ENCODE measurements at places on chromosomes 5 and 9. TPM values are rescaled to one million over a fixed set of nuclear protein-coding genes. Genes with fewer than 3 reads are reported as not detected.

The SLC6A7 gene
- not detected for total RNA-seq

The PCDHA11 gene
- 0.23 TPM for total RNA-seq

The COMMD10 gene
- total RNA-seq: 20.2 TPM

The SERF1A gene
- total RNA-seq: 1.6 TPM

The C1QTNF3 gene
- 1.7 TPM for total RNA-seq

The STPG3 gene
- not detected for total RNA-seq

The FBP1 gene
- total RNA-seq: not detected

The GZMA gene
- not detected for total RNA-seq

The LCN15 gene
- not detected for total RNA-seq

The OR1Q1 gene
- not detected for total RNA-seq

The MARCHF11 gene
- not detected for total RNA-seq

The MYMK gene
- total RNA-seq: not detected

The ORM2 gene
- not detected for total RNA-seq

The INSL4 gene
- not detected for total RNA-seq

The CHMP5 gene
- 96.8 TPM for total RNA-seq

The FOXD4L4 gene
- total RNA-seq: 0.20 TPM

The KCNIP1 gene
- not detected for total RNA-seq

The SLC31A2 gene
- 8.6 TPM for total RNA-seq

The KYAT1 gene
- 13.3 TPM for total RNA-seq

The OLFML2A gene
- 1.3 TPM for total RNA-seq

The ARL14EPL gene
- total RNA-seq: not detected

The IL5 gene
- total RNA-seq: not detected

The HTR1A gene
- not detected for total RNA-seq

The F12 gene
- not detected for total RNA-seq

The PFN3 gene
- total RNA-seq: not detected

The HAVCR1 gene
- total RNA-seq: not detected

The TOR4A gene
- 19.7 TPM for total RNA-seq

The OR1J2 gene
- 0.50 TPM for total RNA-seq

The CAVIN4 gene
- 1.6 TPM for total RNA-seq

The BARHL1 gene
- not detected for total RNA-seq

The MACIR gene
- total RNA-seq: 11.9 TPM

The CTXN3 gene
- total RNA-seq: not detected

The TRMO gene
- 12.1 TPM for total RNA-seq

The DAB2 gene
- total RNA-seq: 135 TPM

The GRM6 gene
- not detected for total RNA-seq

The NUTM2F gene
- total RNA-seq: not detected

The RGS7BP gene
- 6.2 TPM for total RNA-seq

The G3BP1 gene
- 201 TPM for total RNA-seq

The CDKN2B-AS1 gene
- 1.3 TPM for total RNA-seq

The PRELID1 gene
- 54.6 TPM for total RNA-seq

The SIT1 gene
- 0.07 TPM for total RNA-seq

The SYNPO gene
- 62.4 TPM for total RNA-seq

The ANKRD18A gene
- total RNA-seq: not detected

The KIAA1191 gene
- total RNA-seq: 142 TPM

The FBN2 gene
- total RNA-seq: 146 TPM

The HRH2 gene
- total RNA-seq: 0.39 TPM

The TXNDC8 gene
- total RNA-seq: not detected

The BRINP1 gene
- 8.9 TPM for total RNA-seq

The GABRA1 gene
- total RNA-seq: 0.17 TPM

The GFI1B gene
- total RNA-seq: not detected

The ZNF454 gene
- 1.9 TPM for total RNA-seq

Data from smooth muscle cell of the pulmonary artery (primary cell).